ENCODE measurements at places on chromosomes 2 and 18.

GRCh38 chr18:32257084-32257785, 67.4 kb downstream of the MEP1B start:
- DNase-seq: peak; percentile 56

DNA sequence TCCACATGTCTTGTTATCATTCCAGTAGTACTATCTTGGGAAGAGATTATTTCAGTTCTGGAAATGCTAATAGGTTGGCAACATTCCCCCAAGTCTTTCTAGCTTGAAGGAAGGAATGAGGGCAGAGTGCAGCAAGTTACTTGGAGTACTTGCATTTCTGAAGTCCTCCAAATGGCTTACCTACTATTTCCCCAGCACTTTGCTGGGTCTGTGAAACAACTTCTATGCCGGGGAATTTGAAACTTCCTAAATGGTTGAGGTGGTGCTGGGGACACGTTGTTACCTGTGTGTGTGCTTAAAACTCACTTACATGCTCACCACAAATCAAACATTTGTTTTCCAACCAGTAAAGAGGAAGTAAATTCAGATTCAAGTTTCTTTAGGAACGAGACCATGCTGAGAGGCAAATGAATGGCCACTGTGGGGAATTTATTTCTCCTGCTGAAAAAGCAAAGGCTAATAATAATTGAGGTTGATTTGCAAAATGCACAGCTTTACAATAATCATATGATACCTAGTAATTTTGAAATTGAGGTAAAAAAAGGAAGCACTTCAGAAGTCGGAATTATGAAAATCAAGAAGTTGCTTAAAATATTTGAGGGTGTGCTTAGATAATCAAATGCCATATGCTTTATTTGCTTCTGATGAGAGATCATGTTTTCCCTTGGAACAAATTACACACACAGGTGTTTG, 1167.7 kb upstream of the ZEB2 start:
- DNase-seq: peak; percentile 40

- DNase-seq: no peak
Observed at GRCh38 chr18:53850902-53851301, 373.6 kb downstream of the MBD2 start.

DNA sequence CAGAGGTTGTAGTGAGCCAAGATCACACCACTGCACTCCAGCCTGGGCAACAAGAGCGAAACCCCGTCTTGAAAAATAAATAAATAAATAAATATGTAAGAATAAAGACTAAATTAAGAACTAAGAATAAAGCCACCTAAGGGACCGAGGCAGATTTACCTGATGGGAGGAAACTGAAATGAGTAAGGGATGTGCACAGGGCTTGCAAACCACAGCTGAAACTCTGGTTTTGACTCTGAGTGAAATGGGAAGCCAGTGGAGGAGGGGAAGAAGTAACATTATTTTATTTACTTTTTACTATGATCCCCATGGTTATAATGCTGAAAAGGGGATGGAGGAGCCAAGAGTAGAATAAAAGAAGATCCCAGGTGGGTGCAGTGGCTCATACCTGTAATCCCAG, 107.3 kb downstream of the CABYR start:
- no peak for DNase-seq

DNA sequence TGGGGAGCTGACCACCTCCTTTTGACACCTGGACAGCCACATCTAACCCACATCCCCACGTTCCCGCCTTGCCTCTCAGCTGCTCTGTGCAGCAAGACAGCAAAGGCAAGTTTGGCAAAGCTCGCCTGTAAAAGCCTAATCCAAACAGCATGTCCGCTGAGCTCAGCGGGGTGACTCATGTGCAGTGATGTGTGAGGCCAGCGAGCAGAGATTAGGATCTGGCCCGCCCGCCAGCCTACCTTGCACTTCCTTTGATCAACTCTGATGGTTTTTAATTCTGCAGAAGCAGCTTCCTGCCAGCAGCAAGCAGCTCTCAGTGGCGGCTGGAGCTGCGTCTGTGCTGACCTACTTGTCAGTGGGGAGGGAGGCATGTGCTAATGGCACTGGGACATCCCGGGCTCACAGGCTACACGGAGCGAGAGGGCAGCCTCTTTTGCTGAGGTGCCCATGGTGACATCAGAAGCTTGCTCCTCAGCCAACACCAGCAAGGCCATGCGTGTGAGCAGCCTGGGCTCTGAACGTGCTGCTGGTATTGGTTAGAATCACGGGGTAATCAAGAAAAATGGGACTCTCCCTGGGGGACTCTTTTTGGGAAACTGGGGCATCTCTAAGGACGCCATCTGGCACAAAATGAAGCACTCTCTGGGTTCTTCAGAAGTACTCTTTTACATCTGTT, 36.0 kb upstream of the EML4 start:
- DNase-seq: peak; percentile 82

- peak; percentile 54 for DNase-seq
Observed at GRCh38 chr2:26455670-26456439, 22.1 kb downstream of the OTOF start.

GRCh38 chr2:120887741-120888231, 152.1 kb downstream of the GLI2 start:
- no peak for DNase-seq

- DNase-seq: no peak
Observed at GRCh38 chr2:237863689-237864443, 4.4 kb downstream of the RAMP1 start.

DNA sequence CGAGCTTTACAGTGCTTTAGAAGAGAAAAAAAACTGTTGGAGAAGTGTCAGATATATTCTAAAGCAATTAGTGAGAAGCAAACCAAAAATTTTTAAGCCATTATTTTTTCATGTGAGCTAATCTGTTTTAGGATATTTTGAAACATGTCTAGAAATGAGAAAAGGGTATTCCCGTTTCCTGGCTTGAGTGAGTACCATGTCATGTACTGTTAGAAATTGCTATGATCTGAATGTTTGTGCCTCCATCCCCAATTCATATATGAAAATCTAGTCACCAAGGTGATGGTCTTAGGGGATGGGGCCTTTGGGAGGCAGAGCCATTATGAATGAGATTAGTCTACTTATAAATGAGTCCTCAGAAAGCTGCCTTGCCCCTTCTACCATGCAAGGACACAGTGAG, 493.3 kb upstream of the GCFC2 start:
- no peak for DNase-seq

DNA sequence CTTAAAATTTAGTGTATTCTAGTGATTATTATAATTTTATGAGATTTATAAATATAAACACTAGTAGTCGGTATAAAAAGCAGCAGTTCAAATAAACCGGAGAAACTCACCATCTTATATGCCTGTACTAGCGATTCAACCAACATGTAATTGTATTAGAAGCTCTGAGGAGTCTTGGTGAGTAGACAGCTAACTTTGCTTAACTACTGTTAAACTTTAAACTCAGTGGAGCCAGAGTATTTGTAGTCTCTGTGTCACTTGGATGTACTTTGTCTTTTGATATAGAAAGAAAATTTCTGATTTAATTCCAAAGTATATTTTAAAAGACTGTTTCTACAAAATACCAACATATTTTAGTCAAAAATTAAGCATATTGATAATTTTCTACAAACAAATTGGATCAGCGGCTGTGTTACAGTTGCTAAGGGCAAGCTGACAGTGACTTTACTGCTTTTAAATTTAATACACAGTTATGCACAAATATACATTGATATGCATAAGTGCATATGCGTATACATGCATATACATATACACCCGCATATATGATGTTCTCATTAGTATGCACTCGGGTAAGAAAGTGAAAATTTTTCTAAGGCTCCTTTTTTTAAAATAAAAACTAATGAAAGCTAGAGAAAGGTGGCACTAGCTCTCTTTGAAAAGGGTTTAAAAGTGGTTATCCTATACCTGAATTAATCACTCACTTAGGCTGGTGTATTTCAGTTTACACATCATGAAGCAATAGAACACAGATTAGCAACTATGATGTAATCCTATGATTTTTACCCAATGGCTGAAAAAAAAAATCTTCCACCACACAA, 374.5 kb downstream of the NCKAP5 start:
- DNase-seq: no peak

- DNase-seq: no peak
Observed at GRCh38 chr18:70029163-70029562, 81.5 kb upstream of the CD226 start.

DNA sequence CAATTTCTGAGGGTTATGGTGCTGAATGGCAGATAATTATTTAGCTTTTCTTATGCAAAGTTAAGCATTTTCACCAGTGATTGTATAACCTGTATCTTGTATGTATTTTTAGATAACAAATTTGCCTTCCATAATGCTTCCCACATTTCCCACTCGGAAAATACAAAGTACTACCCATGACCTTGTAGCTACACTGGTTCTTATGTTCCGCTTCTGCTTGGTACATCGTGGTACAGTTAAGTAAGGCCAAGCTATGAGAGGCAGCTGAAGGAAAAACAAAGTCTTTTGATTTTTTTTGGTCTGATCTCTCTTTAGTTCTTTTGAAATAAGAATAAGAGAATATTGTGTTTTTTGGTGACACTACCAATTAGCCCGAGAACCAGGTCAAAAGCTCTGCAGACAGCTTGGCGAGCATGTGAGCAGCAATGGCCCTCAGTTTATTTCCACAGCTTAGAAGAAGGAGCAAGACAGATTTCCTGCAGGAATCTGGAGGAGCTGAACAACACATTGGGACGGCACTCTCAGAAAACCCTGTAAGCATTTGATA, 26.8 kb downstream of the SH3YL1 start:
- no peak for DNase-seq

DNA sequence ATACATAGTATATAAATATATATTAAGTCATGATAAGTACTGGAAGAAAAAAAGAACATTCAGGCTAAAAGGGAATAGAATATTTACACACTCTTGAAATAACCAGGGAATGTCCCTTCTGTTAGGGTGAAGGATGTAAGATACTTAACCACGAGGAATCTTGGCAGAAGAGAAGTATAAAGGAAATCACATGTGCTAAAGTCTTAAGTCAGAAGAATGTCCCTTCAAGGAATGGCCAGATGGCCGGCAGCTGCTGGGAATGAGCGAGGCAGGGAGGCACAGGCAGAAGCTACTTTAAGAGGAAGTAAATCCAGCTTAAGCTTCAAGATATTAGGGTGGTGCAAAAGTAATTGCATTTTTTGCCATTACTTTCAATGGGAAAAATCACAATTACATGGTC, 5.5 kb downstream of the CCDC102B start:
- peak; percentile 84 for DNase-seq

DNA sequence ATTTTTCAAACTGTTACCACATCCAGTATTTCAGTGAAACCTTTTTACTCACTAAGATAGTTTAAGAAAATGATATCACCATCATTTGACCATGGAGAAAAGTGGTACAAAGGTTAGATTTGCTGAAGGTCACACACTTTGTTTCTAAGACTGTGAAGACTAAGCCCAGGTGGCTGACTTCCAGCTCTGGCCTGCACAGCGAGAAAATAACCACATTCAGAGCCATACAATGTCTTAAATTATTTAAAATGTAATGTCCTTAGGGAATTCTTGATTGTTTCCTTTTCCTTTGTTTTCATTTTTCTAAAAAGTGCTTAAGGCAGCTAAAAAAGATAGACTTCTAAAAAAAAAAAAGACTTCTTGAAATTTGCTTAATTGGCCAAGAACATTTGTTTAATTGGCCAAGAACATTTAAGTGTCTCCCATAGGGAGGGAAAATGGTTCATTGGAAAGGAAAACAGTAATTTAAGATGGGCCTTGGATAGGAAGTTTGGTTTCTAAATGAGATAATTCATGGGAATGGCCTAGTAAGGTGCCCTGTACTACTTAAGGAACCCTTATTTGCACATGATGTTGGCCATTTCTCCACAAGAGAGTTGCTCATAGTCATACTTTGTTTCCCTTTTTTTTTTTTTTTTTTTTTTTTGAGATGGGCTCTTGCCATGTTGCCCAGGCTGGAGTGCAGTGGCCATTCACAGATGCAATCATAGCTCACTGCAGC, 45.2 kb downstream of the CYP1B1 start:
- DNase-seq: peak; percentile 77

DNA sequence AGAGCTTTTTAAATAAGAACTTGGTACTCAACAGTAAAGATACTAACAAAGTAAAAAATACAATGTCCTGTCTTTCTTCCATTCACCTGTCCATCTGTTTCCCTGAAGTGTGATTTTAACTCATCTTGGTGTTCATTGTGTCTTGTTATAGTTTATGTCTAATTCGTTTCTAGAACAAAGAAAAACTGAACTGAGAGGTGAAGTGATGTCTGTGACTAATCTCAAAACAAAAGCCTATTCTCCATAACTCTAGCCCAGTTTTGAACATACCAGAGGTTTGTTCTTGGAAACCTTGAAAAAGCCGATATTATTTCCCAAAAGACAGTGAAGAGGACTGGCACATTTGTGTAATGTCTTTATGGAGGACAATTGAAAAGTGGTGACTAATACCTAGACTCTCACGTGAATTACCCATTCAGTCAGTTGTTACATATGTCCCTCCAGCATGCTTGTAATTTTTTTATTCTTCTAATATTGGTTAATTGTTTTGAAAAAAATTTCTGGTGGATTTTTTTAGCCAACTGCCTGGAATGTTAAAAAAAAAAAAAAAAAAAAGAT, 725.8 kb downstream of the SATB2 start:
- no peak for DNase-seq

DNA sequence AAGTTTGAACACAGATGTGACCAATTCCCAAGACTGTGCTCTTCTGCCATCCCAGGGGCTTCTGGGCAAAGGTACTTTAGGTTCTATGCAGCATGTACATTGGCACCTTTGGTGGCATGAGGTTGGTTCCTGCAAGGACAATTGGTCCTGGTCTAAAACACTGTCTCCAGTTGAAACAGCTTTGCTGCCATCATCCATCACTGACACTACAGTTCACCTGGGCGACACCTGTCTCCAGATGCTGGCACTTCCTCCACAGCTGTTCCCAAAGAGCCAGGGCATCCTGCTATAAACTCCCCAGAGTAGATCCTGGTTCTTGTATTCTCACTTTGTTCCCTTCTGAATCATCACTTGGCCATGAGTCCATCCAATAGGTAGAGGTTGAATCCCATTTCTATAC, 60.6 kb downstream of the FHOD3 start:
- DNase-seq: no peak

- no peak for DNase-seq
Observed at GRCh38 chr2:150876251-150876950, 385.3 kb downstream of the RBM43 start.

DNA sequence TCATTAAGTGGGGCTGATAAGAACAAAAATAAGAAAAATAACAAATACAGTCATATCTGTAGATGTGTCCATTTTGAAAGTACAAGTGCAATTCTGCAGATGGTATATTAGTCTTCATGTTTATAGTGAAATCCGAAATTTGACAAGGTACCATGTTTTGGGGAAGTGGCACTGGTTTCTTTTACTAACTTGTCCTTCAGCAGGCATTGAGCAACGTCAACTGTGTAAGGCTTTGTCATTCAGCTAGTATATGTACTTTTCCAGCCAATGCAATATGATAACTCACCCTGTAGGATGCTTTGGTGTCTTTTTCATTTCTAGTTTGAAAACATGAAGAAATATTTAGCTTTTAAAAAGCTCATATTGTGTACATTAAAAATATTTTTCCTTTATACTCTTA, 139.9 kb downstream of the MCFD2 start:
- peak; percentile 66 for DNase-seq

- no peak for DNase-seq
Observed at GRCh38 chr18:7224198-7224597, 6.7 kb upstream of the LRRC30 start.

GRCh38 chr18:46160050-46160798, 56.0 kb downstream of the HAUS1 start:
- DNase-seq: no peak

- DNase-seq: no peak
Observed at GRCh38 chr2:155060896-155061295, 362.4 kb downstream of the KCNJ3 start.

- no peak for DNase-seq
Observed at GRCh38 chr2:73256618-73256922, 22.5 kb downstream of the CCT7 start.

Data from suppressor macrophage treated with lipopolysaccharide for 1 hour (primary cell).